Activated T-helper 1 cell treated with anti-CD3 and anti-CD28 coated beads, Interleukin-12 subunit alpha, Interleukin-12 subunit beta, Interleukin-2, Interleukin-4 antibody, amounts not matched to agents 30 ng/mL and 10 ng/mL and 1 ng/mL, durations not matched to agents 14 hours and 24 hours and 36 hours (primary cell): ENCODE measurements at places on chromosomes 5 and 9. TPM values are rescaled to one million over a fixed set of nuclear protein-coding genes. Genes with fewer than 3 reads are reported as not detected.

- H3K4me1 ChIP-seq = no peaks in the 10 kb centered on the region
- no peak overlapping the region for H3K4me3 ChIP-seq
- H3K36me3 ChIP-seq = no peaks in the 10 kb centered on the region
- no peak for DNase-seq
Observed at GRCh38 chr9:94916956-94917355, 190.5 kb downstream of the AOPEP start.

FOXD4L6 gene
- total RNA-seq = 0.16 TPM in 1 of 2 replicates, not detected in the other

GRCh38 chr5:37889612-37890317 is 49.9 kb upstream of the GDNF start:
- no peaks in the 10 kb centered on the region for H3K36me3 ChIP-seq
- no peak overlapping the region for H3K4me3 ChIP-seq
- H3K27ac ChIP-seq = no peak overlapping the region

DNA sequence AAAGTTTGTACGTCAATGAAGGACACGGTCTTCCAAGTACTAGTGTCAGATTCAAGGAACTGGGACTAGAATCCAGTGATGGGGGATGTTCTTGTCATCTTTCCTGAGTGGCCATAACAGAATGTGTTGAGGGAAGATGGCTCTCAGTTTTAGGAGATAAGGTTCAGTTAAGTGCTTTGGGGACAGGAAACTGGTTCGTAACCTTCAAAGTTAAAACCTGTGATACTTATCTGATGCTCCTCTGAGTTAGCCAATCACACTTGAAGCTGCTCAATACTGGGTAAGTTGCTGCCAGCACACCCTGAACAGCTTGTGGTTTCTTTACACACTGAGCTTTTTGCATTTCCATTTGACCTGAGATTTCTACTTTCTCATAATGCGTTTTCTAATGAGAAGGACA is 64.4 kb downstream of the PIK3R1 start:
- H3K27me3 ChIP-seq = no peaks in the 10 kb centered on the region
- peaks cover 52% of the 10 kb centered on the region for H3K36me3 ChIP-seq
- H3K4me3 ChIP-seq = peak overlapping the region; percentile 76
- peak; percentile 44 for DNase-seq

DNA sequence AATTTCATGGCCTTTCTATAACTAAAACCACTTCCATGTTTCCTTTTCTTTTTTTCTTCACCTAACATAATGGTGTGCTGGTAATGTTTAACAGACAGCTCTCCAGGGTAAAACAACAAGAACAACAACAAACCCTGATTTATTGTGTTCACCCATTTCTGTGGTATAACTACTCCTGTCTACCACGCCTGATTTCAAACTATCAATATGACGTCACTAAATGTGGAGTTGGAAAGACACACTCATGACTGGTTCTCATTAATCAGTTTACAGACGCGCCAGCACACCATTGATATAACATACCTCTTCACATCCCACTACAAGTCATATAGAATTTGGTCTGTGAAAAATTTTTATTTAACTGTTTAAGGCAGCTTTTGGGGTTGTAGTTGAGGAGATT is 142.9 kb downstream of the ARRDC3 start:
- H3K4me1 ChIP-seq = no peaks in the 10 kb centered on the region
- H3K27ac ChIP-seq = no peak overlapping the region
- no peak overlapping the region for H3K4me3 ChIP-seq
- DNase-seq = no peak

GRCh38 chr9:36218411-36218901 is 27.7 kb downstream of the CLTA start:
- peak; percentile 17 for DNase-seq
- H3K4me1 ChIP-seq = peaks cover 37% of the 10 kb centered on the region
- peak overlapping the region; percentile 90 for H3K27ac ChIP-seq
- H3K4me3 ChIP-seq = peak overlapping the region; percentile 71

DNA sequence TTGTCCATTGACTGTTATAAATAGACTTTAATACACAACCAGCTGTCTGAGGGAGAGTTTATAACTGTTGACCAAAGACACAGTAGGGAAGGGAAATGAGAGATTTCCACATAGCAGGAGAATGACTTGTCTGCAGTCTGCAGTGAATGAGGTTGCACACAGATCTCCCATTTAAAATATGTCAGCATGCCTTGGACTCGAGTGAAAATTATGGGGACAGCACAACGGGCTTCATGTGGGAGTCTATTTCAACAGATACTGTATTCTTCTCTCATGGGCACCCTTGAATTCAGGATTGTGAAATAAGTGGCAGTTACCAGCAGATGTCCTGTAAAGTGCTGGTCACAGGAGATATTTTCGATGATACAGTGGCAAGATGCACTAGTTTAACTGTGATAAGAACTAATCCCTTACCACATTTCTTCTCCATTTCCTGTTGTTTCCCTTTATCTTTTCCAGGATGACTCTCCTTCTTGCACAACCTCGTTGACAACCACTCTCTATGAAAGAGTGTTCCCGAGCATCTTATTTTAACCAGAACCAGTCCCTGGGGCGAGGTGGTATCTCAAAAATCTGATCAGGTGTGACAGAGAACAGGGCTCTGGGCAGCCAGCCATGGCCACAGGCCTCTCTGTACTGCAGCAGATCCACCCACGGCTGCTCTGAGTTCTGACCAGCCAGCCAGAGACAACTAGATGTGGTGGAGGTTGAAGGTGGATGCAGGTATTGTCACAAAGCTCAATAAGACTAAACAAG is 51.5 kb upstream of the MAP3K1 start:
- no peak overlapping the region for H3K27ac ChIP-seq
- DNase-seq = no peak
- H3K4me1 ChIP-seq = peaks cover 4% of the 10 kb centered on the region
- H3K4me3 ChIP-seq = no peak overlapping the region
